NCI-H187 treated with DMSO at 0.1 percent for 48 hours (cell line): ENCODE measurements at places on chromosomes 11 and 22.

DNA sequence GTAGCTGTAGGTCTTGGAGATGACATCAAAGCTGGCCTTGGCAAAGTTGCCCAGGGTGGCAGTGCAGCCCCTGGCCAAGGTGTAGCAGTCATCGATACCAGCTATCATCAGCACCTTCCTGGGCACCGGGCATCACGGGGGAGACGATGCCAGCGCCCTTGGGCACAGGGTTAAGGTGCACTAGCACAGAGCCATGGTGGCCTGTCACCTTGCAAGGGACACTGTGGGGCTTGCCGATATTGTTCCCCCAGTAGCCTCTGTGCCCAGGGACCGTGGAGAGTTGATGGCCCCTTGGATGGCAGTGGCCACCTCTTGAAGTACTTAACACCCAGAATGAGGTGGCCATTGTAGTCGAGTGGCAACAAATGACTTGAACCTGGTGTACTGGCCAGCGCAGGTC is 44.4 kb upstream of the FTH1 start:
- DNase-seq = no peak

GRCh38 chr22:37926771-37927636 is 20.9 kb downstream of the MICALL1 start:
- no peak for DNase-seq

DNA sequence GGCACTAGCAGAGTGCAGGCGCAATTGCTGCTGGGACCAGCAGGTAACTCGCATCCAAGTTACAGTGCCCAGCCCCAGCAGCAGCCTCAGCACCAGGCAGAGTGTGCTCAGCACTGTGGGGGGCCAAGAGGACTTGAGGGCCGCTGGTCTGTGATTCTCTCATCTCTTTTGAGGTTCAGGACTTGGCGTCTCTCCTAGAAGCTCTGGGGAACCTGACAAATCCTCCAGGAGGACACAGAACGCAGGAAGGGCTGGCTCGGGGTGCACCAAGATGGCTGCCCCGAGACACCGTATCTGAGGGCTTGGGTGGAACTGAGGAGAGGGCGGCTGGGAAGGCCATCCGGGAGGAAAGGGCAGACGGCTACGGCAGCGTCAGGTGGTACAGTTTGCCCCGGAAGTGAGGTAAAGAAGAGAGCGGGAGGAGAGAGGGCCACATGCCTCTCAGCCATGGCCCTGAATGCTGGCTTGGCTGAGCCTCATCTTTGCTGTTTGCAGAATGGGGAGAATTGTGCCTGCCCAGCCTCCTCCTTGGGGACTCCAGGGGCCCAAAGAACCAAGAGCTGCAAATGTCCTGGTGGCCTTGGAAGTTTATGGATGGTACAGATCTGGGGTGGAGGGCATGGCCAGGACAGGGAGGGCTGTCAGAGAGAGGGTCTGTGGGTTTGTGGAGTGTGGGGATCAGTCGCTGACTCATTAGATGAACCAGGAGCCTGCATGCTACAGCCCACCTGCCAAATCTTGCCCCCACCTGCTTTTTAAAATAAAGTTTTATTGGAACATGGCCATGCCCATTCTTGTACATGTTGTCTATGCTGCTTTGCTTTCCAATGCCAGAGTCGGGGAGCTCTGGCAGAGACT is 78.0 kb downstream of the MYEOV start:
- no peak for DNase-seq

- no peak for DNase-seq
Measured at GRCh38 chr22:34976474-34976873, 89.5 kb upstream of the ISX start.

- DNase-seq = no peak
Measured at GRCh38 chr11:66856496-66857233, at the start of gene LRFN4. LRFN4 (plus strand) TSS chr11:66857064; CDS start chr11:66857745, 681 bp downstream.

DNA sequence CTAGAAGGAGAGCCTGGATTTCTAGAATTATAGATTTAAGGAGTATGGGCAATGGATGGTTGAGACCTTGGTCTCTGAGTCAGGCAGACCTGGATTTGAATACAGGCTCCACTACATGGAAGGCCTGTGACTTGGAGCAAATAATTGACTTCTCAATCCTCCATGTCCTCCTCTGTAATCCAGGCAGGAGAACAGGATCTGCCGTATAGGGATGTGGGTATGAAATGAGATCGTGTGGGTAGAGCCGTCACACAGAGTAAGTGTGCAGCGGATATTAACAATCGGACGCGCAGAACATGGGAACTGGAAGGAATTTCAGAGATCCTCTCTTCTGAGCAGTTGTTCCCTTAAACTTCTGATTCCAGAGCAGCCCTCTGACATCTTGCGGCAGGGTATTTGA is 11.5 kb upstream of the TMPRSS13 start:
- DNase-seq = no peak

DNA sequence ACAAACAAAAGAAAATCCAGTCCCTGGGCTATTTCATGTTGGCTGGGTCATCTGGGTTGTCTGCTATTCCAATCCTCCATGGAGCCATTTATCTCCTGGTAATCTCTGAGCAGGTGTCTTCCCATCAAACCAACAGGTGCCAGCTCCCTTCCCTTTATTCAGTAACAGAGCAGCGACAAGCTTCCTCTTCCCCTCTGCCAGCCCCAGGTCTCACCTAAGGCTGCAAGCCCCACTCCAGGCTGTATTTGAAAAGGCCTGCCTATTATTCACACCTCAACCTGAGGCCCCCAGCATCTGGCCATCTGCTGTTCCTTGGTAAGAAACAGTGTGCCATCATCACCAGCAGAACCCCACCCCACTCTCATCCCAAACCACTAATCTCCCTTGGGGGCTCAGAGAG is 436.2 kb downstream of the BUD13 start:
- no peak for DNase-seq

DNA sequence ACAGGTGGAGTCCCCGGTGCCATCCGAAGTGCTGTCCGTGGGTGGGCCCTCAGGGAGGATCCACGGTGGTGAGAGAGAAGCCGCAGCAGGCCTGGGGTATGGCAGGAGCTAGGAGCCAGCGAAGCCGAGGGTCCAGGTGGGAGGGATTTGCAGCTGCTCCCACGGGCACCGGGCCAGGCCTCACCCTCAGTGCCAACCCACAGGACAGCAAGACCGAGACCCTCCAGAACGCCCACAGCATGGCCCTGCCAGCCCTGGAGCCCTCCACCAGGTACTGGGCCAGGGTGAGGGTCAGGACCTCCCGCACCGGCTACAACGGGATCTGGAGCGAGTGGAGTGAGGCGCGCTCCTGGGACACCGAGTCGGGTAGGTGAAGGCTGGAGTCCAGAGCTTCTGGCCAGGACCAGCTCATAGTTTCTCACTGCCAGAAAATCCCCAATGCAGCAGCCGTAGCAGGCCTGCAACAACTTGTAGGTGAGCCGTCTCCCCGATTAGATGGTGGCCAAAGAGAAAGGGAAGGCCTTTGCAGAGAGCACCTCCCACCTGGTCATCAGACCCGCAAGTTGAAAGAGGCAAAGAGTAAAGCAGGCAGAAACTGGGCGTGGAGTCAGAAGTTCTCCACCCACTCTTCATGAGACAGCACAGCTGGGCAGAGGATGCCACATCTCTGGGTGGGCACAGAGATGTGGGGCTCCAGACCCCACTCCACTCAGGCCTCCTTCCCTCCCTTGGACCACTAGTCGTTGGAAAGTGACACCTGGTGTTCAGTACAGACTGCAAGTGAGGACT is 20.4 kb downstream of the CSF2RB start:
- no peak for DNase-seq

GRCh38 chr11:44404301-44404700 is 94.4 kb upstream of the ALX4 start:
- no peak for DNase-seq

GRCh38 chr11:131284041-131284440 is 86.4 kb upstream of the NTM start:
- no peak for DNase-seq

- DNase-seq = no peak
Measured at GRCh38 chr11:124108156-124108555, 7.1 kb upstream of the VWA5A start.

- no peak for DNase-seq
Measured at GRCh38 chr11:57315491-57315890, 9.3 kb downstream of the TNKS1BP1 start.

GRCh38 chr22:23085785-23086184 is 15.5 kb downstream of the GNAZ start:
- no peak for DNase-seq

GRCh38 chr11:76702336-76703128 is 32.0 kb upstream of the LRRC32 start:
- DNase-seq = no peak

GRCh38 chr11:40421208-40421981 is 1038.1 kb downstream of the LRRC4C start:
- DNase-seq = no peak

GRCh38 chr11:112004389-112004788 is 20.8 kb upstream of the DLAT start:
- DNase-seq = no peak

- DNase-seq = no peak
Measured at GRCh38 chr22:44003405-44004103, 20.5 kb upstream of the PARVB start.

DNA sequence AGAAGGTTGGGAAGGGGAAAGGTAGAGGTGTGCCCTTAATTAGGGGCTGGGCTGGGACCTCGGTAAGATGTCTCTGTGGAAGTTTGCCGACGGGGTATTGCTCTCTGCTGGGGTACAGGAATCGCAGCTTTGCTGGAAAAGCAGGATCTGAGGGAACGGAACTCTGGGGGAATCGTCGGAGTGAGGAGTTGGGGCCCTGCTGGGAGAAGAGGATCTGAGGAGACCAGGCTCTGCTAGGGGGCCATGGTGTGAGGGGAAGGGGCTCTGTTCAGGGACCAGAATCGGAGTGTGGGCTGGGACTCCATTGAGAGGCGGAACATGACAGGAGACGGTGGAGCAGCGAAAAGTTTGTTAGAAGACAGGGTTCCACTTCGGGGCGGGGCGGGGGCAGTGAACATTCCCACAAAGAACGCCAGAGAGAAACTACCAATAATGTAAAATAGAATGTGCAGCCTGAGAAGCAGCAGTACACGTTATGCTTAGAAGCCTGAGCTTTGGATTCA is 456 bp downstream of the AAMDC start:
- DNase-seq = no peak
